Activated CD8-positive, alpha-beta memory T cell treated with anti-CD3 and anti-CD28 coated beads for 4 hours (primary cell): ENCODE measurements at places on chromosomes 4 and X.

DNA sequence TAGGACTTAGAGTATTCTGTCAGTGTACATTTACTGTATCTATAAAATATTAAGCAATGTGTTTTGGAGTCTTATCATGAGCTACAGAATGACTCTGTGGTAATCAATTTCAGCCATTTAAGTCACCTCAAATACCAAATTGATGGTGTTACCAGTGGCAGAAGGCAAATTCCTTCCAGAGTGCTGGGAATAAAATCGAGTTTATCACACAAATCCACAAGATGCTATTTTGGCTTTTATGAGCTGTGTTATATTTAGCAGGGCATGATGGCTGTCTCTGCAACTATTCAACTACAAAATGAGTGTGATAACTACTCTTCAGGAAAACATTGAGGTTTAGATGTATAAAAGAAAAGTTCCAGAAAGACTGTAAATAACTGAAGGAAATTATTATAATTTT lies 78.2 kb downstream of the AREG start:
- DNase-seq = no peak

DNA sequence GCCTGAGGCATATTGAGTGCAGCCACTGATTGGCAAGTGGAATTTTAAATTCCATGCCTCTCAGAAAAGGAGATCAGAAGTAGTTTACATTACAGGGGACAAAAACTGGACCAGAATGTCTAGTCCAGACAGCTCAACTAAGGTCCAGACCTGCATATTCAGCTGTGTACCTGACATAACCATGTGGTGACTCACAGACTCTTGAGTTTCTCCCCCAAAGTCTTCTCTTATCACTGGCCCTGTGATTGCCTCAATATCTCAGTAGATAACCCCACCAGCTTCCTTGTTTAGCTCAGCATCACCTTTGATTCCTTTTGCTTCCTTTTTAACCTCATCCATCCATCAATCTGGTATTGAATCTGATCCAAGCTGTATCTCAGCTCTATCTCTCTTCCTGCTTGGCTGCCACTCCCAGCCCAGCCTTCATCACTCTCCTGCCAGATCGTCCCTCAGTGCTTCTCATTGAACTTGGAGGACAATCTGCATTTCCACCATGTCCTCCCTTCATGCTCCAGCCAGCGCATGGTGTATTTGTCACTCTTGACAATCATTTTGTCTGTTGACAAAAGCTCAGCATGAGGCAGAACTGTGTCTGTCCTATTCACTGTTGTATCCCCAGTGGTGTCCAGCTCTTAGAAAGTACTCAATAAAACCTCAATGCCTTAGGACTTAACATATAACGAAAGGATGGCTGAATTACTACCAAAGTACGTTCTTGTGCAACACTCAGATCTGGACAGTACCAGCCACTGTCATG lies 27.8 kb upstream of the SLC2A9 start:
- DNase-seq = no peak

- DNase-seq = no peak
Observed at GRCh38 chrX:34350561-34351335, 218.6 kb upstream of the FAM47A start.

GRCh38 chr4:1082215-1083182 lies 30.9 kb downstream of the RNF212 start:
- DNase-seq = no peak

DNA sequence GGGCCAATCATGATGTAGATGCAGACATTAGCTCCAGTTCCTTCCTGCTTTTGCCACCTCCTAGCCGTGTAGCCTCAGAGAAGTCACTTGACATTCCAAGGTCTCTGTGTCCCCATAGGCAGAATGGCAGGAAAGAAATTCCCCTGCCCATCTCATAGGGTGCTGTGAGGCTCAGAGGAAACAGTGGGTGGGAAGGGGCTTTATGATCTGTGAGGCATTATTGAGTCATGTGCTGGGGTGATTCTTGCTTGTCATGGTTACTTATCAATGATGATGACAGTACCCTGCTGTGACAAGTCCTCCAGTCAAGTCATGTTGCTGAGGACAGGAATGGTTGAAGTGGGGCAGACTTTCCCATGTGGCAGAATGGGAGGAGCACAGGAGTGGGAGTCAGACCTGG lies 63.7 kb downstream of the MSX1 start:
- no peak for DNase-seq

GRCh38 chr4:134343656-134344055 lies 142.1 kb upstream of the PABPC4L start:
- DNase-seq = no peak

GRCh38 chrX:3963980-3964379 lies 250.5 kb upstream of the PRKX start:
- no peak for DNase-seq

DNA sequence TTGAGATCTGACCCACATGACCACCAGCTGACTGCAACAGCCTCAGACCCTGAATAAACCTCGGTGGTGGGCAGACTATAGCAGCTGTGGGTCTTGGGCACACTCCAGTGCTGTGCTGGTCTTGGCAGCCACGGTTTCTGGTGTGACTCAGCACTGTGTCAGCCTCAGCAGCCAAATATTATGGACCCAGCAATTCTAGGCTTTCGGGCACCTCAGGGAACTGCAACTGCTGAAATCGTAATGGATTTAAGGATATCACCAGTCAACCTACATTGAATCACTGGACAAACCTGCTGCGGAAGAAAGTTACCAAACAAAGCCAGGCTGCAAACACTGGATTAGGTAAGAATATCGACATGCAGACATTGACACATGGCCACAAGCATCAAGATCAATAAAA lies 10.5 kb upstream of the UBE2NL start:
- no peak for DNase-seq
